ENCODE measurements at places on chromosomes 12 and 14.

DNA sequence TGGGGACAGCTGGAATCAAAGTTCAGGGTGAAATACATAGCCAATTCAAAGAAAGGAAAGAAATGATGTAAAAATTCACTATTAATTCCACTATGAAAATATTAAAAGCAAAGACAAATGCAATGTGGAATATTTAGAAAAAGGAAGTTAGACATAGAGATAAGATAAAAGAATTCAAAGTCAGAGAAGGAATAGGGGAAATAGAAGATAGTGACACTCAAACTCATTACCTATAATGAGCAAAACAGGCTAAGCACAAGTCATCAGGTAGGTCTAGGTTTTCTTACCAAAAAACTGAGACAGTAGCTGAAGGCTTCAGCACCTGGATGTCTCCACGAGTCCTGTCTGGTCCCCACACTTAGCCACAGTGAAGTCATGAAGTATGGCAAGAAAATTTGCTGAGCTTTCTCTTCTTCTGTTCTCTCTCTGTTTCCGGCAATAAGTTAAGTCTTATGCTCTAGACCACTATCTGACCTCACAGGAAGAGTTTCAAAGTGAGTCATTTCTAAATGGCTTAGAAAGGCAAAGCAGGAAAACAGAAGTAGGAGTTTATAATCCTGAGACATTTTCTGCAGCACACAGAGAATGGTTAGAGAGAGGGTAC is at the start of gene C3AR1:
C3AR1 (minus strand) TSS at position 369 of the 604 bp plus-strand sequence. CDS start 6,174 bp downstream, outside the sequence.
- DNase-seq: peak; percentile 37

- DNase-seq: no peak
Observed at GRCh38 chr14:68807148-68807600, 14.3 kb upstream of the ZFP36L1 start.

DNA sequence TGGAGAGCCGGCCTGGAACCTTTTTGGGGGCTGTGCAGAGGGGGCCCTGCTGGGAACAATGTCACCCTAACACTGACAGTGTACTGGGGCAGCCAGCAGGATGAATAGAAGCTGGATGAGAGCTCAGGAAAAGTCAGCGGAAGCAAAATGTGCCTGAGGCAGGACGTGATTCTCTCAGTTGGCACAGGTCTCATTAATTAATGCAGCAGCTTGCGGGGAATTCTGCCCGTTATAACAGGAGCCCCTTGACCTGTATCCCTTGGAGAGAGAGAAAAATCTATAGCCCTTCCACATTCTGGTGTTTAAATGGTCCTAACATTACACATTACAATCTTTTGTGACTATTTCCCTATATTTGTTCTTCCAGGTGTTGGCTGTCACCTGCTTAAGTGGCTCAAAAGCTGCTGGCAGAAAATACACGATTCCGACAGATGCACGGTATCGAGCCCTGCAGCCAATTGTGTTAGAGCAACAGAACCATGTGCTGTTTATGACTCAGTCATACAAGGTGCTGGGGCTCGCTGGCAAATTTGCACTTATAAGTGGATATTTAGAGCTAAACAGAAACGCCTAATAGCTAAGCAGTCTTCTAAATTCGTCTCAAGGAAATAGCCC is 854.7 kb downstream of the AACS start:
- no peak for DNase-seq

DNA sequence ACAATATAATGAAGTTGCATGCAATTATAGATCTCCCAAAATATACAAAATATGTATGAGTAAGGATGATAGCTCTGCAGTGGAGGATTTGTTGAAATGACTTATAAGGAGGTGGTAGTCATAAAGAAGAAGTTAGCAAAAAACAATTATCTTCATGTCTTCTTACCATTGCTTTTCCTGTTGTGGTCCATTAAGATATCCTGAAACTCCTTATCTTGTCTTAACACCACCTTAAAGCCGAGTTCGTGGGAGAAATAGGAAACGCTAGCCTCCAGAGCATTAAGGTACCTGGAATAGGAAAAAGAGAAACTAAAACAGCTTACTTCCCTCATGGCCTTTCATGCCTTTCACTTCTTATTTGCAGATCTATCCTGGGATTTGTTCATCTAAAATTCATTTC is 15.2 kb downstream of the GUCY2C start:
- no peak for DNase-seq

DNA sequence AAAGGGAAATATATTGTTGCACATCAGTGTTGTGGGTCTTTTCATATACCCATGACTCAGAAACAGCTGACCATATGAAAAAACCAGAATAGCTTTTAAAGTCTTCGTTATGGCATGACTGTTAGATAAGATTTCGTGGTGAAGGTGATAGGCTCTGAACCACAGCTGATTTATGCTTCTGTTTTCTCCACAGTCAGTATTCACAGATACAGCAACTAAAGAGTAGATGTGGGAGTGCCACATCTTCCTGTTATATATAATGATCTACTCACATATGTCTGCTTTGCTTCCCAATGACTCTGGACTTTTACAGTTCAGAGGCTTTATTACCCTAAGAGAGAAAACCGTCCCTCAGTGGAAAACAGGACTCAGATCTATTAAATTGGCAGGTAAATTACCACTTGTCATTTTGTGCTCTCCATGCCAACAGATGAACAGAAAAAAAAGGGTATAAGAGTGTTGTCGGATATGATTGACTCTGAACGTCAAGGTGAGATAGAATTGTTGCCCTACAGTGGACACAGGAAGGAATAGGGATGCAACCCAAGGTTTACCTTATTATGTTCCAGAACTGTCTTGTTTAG is 1037.1 kb downstream of the GALC start:
- DNase-seq: no peak

GRCh38 chr14:50423529-50423928 is 26.8 kb upstream of the CDKL1 start:
- no peak for DNase-seq

DNA sequence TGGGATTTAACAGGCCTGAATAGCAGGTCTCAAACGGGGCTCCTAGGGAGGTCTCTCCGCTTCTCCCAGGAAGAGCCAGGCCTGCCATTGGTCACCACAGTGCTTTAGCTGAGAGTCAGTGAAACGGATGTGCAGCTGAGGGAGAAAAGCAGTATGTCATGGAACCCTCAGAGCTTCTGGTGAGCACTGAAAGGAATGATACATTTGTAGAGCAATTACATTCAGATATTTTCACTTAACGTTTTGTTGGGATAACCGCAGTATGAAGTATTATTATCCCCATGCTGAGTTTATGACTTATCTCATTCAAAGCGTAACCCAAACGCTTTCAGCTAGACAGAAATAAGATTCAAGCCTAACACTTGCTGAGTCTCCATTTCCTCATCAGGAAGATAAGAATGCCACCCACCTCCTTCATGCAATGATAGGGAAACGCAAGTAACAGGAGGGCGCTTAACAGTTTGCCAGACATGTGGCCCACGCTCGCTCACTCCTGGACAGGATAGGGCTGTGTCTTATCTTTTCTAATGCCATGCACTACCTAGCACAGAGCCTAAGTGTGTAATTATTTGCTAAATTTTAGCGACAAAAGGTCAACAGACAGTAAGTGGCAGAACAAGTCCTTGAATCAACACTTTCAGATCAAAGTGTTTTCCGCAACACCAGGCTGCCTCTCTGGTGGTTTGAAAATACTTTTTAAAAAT is 28.2 kb downstream of the DAD1 start:
- no peak for DNase-seq

DNA sequence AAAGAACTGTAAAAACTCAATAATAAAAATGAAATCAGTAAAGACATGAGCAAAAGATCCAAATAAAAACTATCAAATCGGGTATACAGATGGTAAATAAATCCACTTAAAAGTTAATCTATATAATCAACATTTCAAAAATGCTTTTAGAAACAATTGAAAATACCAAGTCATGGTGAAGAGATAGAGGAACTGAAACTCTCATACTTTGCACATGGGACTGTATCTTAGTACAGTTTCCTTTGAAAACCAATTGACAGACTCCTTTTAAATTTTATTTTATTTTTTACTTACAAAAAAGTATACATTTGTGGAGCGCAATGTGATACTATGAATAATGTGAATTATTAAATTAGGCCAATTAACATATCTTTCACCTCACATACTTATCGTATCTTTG is 98.6 kb upstream of the FAR2 start:
- DNase-seq: no peak

DNA sequence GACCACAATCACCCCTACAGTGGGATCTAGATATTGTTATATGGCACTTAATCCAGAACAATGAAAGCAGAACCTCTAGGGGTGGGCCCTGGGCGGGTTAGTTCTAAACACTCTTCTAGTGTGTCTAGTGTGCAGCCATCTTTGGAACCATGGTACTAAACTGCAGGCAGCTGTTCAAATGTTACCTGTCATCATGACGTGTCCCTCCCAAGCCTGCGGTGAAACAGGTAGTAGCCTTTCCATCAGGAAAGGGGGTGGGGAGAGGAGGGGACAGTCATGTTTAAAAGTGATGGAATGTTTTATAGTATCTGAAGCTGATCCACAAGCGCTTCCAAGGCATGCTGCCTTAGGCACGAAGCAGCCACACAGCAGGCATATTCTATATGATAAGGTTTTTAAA is 122.6 kb upstream of the SLC35F4 start:
- DNase-seq: no peak

DNA sequence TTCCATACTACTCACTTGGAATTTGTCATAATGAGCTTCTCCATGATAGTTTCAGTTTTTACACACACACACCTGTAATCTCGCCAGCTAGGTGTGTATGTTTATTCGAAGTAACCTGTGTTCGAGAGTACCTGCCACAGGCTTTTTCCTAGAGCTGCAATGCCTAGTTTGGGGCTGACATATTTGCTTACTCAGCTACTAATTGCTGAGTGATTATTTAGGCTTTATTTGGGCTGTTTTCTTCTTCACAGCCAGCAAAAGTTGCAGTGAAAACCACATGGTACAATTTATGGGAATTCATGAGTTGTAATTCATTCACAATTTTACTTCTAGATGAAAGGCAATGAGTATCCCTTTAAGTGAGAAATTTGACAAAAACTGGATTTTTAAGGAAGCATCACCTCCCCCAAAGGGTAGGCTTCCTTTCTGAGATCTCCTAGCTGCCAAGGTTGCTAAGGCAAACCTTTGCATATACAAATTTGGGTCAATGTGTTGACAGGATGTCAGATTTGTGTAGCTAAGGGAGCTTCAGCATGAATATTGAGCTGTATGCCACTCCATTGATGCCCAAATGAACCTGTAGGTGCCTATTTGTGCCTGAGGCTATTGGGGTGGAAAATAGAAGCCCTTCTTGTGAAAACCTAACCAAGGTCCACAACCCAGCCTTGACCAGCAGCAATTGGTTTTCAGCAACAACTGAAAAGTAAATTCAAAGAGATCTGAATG is 108.7 kb upstream of the OTX2 start:
- DNase-seq: no peak

DNA sequence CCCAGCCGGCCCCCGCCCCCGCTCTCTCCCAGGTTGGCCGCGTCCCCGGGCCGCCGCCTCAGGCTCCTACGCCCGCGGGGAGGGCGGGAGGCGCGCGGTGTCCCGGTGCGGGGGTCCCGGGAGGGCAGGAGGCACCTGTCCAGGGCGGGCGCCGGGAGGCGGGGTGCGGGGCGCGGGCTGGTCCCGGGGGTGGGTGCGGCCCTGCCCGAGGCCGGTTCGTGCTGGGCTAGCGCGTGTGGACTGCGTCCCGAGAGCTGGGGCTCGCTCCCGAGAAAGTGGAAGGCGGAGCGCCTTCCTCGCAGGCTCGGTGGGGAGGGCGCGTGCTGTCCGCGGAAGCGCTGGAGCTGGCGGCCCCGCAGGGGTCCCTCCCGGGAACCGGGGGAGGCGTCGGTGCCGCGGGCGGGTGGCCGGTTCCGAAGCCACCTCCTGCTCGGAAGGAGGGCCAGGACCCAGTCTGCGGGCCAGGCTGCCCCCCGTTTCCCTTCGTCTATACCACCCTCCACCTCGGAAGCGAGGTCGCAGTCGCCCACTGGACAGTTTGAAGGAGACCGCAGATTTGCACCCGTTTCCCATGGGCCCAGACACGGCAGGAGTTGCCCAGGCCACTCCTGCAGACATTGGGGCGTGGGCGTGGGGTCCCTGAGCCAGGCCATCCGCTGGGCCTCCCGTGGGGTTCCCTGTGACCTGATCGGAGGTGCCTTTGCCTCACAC is 636 bp downstream of the ZFYVE21 start:
- DNase-seq: peak; percentile 20

GRCh38 chr12:19140381-19141236 is 11.1 kb downstream of the PLEKHA5 start:
- DNase-seq: no peak

- DNase-seq: no peak
Observed at GRCh38 chr12:122005252-122005776, 16.4 kb upstream of the BCL7A start.

DNA sequence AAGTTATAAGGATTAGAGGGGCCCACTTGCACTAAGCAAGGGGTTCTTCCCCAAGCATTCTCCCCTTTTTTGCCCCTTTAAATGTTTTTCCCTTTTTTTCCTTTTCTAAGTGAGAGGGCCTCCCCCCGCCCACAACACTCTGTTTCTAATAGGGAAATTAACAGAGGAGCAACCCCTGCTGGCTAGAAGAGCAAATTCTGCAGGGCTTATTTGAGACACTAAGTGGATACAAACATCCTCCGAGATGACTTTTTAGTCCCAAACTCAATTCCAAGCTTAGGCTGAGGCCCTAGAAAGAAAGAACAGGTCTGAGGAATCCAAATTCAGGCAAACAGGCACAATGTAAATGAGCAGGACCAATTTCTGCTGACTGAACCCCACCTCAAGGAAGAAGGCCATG is 138.9 kb downstream of the GPR65 start:
- DNase-seq: no peak

GRCh38 chr14:93090826-93091555 is 24.7 kb downstream of the ITPK1 start:
- no peak for DNase-seq

- peak; percentile 62 for DNase-seq
Observed at GRCh38 chr12:68119724-68120211, 39.8 kb downstream of the IFNG start.

- no peak for DNase-seq
Observed at GRCh38 chr14:105051182-105052109, 13.8 kb downstream of the GPR132 start.

DNA sequence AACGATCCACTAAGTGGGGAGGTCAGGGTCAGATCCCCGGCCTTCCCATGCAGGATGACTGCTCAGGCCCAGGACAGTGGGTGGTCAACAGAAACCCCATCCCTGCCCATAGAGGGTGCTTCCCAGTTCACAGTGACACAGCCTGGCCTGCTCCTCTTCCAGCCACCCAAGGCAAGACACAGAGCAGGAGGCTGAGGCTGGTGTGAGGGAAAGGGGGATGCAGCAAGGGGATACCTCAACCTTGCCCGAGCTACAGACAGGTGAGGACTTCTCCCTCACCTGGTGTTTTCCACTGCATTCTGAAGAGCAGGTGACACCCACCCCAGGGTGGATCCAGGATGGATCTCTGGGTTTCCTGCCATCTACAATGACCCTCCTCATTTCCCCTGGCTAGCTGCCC is 106.7 kb downstream of the KIF26A start:
- DNase-seq: no peak

- no peak for DNase-seq
Observed at GRCh38 chr12:82971584-82971983, 284.9 kb downstream of the TMTC2 start.

Measured in activated T-helper 2 cell treated with anti-CD3 and anti-CD28 coated beads, Interferon-gamma antibody, Interleukin-2, Interleukin-4, amounts not matched to agents 10 μg/mL and 5 μg/mL and 100 μg/mL, durations not matched to agents 14 hours and 24 hours and 36 hours (primary cell).